ENCODE measurements at places on chromosomes 12 and 14.

- no peak for DNase-seq
These were observed 403.8 kb upstream of the MGAT4C start for GRCh38 chr12:86659985-86660384.

DNA sequence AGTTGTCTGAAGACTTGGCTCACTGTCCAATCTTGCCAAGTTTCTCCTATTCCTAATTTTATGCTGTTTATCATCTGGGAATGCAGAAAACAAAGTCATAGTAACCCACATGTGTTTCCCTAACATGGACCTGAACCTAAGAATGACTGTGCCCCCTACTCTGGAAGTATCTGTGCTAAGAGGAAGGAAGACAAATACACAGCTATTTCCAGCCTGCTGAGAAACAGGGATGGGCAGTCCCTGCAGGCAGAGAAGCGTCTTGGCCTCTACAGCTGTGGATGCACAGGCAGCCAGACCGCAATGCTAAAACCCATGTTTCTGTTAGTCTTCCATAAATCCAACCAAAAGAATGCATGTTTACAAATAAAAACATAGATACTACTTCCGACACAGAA is 56.2 kb downstream of the DUSP16 start:
- DNase-seq, result no peak

DNA sequence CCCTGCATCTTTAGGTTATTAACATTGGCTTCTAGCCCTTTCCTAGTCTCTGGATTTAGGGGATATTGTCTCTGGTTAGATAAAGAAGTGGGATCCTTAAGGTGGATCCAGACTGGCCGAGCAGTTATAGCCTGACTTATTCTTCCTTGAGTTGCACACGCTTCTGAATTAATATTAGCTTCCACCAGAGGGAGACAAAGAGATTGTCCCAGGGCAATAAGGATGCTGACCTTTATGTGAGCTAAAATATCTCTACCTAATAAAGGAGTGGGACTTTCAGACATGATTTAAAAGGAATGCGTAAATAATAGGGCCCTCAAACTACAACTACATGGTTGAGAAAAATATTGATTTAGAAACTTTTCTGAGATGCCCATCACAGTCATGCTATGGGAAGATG is 139.7 kb downstream of the SLCO1B3 start:
- no peak for DNase-seq

DNA sequence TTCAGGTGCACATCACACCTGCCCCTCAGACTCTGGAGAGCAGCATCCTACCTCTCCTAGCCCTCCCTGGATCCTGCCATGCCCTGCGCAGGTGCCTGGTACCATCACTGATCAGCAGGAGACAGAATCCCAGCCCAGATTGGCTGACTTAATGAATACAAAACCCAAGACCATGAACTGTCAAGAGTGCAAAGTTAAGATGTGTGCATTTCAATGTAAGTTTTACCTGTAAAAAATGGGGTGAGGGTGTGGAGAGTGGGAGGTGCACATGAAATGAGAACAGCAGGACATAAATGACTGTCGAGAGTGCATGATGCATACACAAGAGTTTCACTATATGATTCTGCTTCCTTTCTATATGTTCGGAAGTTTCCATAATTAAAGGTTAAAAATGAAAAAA is 57.9 kb upstream of the GPR68 start:
- DNase-seq, result no peak

GRCh38 chr14:97379091-97379531 is 581.9 kb downstream of the VRK1 start:
- no peak for DNase-seq

DNA sequence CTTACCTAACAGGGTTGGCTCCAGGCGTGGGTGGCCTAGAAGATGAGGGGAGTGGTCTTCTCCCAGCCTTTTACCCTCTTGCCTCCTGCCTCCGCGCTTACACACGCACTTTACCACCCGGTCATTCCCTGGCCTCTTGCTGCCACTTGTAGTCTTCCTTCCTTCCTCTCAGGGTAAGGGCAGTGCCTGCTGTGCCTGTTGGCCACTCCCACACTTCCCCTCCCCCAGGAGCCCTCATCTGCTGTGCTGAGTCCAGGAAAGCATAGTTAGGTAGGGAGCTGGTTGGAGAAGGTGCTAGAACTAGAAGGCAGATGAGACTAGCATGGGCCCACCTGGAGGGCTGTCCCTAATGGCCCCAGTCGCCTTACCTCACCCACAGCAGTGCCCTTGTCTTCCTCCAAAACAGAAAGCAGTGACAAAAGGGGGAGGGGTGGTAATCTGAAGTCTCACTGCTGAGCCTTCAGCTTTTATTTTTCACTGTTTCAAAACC is 54.3 kb upstream of the SRSF5 start:
- no peak for DNase-seq
